ENCODE measurements at places on chromosomes 5 and 9. TPM values are rescaled to one million over a fixed set of nuclear protein-coding genes. Genes with fewer than 3 reads are reported as not detected.

The RAD1 gene
- total RNA-seq, result 22.7 TPM

The SLC34A1 gene
- total RNA-seq, result not detected

The TAF11L2 gene
- total RNA-seq, result not detected

The ENHO gene
- not detected for total RNA-seq

The DRD1 gene
- total RNA-seq, result not detected

The MRPL36 gene
- 34.8 TPM for total RNA-seq

The DND1 gene
- 4.0 TPM for total RNA-seq

The RXRA gene
- 11.9 TPM for total RNA-seq

The NMUR2 gene
- total RNA-seq, result not detected

The KCNV2 gene
- not detected for total RNA-seq

The SETD9 gene
- total RNA-seq, result 6.8 TPM

The C5orf52 gene
- not detected for total RNA-seq

The IFNA7 gene
- total RNA-seq, result not detected

The MEIKIN gene
- 3.6 TPM for total RNA-seq

The CMBL gene
- total RNA-seq, result 1.9 TPM

The SNX18 gene
- 27.9 TPM for total RNA-seq

The SLC4A9 gene
- total RNA-seq, result not detected

The CCDC192 gene
- not detected for total RNA-seq

The CHSY3 gene
- total RNA-seq, result not detected

The TSSK1B gene
- not detected for total RNA-seq

The GRAMD2B gene
- 4.8 TPM for total RNA-seq

The PDCD1LG2 gene
- total RNA-seq, result 0.90 TPM

The LHFPL2 gene
- 2.7 TPM for total RNA-seq

The ZNF366 gene
- 0.58 TPM for total RNA-seq

The ARL14EPL gene
- not detected for total RNA-seq

The ARSI gene
- total RNA-seq, result not detected
